HTR-8/SVneo (cell line): ENCODE measurements at places on chromosomes 2 and 18.

DNA sequence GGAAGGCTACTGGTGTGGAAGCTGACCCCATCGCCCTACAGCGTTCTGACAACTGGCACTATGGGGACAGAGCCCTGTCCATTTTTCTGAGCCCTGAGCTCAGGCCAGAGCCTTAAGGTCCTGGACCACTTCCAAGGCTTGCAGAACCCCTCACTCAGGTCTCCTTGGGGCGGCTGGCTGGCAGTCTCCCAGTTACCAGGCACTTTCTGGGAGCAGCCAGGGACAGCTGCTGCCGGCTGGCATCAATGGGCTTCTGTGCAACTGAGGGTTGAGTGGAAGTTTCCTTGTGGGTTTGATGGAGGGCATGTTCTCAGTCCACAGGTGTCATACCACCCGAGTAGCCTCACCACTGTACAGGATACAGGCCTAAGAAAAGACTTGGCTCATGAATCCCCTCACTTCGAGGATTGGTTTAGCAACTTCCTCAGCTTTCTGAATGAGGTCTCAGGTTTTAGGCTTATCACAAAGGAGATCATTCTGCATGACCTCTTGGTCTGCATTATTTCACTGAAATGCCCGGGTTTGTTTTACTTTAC lies 27.4 kb upstream of the WIPF1 start:
- no peak for DNase-seq

DNA sequence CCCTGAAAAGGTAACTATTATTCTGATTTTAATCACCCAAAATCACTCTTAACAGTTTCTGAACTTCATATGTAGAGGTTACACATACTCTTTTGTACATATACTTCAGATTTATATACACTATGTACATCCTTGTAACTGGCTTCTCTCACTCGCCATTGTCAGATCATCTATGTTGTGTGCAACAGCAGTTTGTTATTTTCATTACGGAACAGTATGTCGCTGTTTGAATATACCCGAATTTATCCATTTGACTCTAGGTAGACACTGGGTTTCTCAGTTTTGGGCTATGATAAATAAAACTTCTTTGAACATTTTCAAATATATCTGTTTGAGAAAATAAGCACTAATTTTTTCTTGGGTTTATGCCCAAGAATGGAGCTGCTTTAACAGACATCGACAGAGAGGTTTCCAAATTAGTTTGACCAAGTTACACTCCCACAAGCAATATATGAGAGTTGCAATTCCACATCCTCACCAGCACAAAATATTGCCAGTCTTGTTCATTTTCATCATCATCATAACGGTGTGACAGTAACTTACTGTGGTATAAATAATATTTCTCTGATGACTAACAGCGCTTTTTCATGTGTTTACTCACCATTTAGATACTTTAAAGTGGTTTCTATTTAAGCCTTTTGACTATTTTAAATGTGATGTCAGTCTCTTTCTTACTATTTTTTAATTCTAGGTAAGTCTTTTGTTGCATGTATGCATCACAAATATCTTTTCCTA lies 80.9 kb downstream of the SMC6 start:
- peak; percentile 22 for DNase-seq

DNA sequence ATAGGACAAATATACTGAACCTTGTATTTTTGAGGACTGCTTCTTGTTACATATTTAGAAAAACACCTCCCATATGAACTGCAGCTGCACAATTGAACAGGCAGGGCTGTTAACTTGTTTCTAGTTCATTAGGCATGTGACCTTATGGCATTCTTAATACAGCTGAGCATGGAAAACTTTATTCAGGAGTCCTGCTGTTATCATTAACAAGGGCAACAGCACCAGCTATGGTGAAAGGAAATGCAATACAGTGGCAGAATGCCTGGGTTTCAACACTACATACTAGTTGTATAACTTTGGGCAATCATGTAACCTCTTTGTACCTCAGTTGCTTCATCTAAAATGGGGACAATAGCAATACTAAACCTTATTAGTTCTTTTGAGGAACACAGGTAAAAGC lies 71.8 kb downstream of the GDF7 start:
- no peak for DNase-seq

- peak; percentile 69 for DNase-seq
These were observed 1.6 kb downstream of the EHD3 start for GRCh38 chr2:31235504-31235902.

- peak; percentile 27 for DNase-seq
These were observed 222.4 kb upstream of the OSR1 start for GRCh38 chr2:19580830-19581229.

GRCh38 chr2:227194219-227194618 lies 29.8 kb downstream of the COL4A3 start:
- DNase-seq: no peak

- DNase-seq: no peak
These were observed 89.8 kb upstream of the ITGA4 start for GRCh38 chr2:181367411-181367810.

DNA sequence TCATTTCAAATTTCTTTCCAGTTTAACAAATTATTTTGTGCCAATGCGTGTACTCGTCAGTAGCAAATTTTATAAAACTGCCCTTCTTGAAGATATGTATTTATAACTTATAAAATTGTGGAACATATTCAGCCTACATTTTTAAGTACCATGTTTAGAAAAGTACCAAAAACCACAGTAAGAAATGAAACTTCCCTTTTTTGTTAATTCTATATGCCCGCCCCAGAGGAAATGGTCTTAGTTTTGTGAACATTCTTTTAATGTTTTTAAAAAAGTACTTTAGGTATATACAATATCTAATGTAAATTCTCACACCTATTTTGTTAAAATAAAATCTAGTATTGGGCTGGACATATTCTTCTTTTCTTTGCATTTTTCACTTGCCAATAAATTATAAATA lies 1.2 kb downstream of the UGT1A9 start:
- DNase-seq: no peak

DNA sequence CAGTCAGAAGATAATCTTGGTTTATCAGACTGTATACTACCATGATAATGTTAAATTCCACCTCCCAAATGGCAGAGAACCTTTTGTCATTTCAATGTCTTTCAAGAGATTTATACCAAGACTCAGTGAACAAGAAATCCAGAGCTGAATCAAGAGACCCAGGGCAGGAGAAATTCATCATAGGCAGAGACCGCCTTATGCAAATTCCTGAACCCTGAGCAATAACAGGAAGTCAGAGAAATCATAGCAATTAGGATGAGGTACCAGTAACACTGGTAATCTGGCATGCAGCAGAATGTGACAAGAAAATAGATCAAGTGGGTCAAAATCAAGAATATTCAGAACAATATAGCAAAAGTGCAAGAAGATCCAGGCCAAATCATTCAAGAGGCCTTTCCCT lies 412.4 kb upstream of the LRATD1 start:
- no peak for DNase-seq

GRCh38 chr2:30480703-30481322 lies 33.8 kb downstream of the LCLAT1 start:
- DNase-seq: no peak

DNA sequence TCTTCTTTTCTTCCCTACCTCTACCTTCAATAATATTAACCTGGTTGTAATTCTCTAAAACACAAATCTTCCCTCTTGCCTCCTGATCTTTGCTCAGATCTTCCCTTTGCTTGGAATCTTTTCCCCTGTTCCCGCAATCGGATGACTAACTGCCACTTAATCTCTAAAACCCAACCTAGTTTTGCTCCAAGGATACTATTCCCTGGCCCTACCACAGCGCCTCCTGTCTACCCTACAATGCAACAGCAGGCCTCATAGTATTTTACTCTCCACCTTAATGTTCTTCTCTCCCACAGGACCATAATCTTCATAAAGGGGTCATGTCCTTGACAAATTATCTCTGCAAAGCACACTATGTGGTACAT lies 246.8 kb upstream of the TNP1 start:
- DNase-seq: no peak

DNA sequence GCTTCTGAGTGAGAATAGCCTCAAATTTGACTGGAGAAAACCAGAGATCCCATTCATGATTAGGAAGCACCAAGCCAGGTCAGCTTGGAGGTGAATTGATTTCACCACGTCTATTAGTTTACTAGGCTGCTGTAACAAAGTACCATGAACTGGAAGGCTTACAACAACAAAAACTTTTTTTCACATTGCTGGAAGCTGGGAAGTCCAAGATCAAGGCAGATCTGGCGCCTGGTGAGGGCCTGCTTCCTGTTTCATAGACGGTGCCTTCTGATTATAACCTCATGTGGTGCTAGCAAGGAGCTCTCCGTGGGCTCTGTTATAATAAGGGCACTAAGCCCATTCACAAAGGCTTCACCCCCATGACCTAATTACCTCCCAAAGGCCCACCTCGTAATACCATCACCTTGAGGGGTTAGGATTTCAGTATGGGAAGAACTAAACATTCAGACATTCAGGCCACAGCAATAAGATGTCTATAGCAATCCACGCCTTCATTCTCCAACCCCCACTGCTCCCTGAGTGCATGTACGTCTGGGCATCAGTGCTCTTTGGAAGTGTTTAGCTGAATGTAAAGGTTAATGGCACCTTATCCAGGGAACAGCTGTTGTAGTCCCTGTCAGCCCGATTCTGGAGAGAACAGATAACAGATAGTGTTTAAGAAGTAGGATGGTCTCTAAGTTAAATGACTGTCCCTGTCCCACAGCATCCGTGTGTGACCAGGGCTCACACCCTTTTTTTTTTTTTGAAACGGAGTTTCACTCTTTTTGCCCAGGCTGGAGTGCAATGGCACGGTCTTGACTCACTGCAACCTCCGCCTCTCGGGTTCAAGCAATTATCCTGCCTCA lies 89.2 kb downstream of the SOCS6 start:
- DNase-seq: no peak

GRCh38 chr2:13654416-13654815 lies 937.7 kb downstream of the TRIB2 start:
- DNase-seq: no peak

DNA sequence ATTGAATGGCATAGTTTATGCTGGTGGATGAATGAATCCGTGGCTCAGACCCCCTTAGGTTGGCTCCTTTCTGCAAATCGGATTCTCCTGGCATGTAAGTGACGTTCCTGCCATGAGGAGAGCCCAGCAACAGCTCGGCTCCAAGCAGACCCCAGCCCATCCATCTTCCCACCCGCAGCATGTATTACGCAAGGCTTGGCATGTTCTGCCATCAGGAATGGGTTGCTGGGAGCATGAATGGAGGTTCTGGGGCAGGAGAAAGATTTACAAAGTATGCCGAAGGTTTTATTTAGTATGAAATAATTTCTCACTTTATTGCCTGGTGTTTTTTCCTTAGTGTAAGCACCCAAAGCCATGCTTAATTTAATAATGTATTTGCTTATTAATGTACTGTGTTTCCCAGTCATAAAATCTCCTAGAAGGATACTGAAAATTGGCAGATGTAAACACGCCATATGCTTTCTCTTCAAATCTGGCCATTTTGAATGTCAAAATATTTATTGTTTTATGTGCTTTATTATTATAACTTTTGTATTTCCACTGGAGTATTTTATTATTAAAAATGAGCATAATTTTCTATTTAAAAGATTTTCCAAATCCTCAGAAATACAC lies 128.5 kb downstream of the ACKR3 start:
- no peak for DNase-seq

DNA sequence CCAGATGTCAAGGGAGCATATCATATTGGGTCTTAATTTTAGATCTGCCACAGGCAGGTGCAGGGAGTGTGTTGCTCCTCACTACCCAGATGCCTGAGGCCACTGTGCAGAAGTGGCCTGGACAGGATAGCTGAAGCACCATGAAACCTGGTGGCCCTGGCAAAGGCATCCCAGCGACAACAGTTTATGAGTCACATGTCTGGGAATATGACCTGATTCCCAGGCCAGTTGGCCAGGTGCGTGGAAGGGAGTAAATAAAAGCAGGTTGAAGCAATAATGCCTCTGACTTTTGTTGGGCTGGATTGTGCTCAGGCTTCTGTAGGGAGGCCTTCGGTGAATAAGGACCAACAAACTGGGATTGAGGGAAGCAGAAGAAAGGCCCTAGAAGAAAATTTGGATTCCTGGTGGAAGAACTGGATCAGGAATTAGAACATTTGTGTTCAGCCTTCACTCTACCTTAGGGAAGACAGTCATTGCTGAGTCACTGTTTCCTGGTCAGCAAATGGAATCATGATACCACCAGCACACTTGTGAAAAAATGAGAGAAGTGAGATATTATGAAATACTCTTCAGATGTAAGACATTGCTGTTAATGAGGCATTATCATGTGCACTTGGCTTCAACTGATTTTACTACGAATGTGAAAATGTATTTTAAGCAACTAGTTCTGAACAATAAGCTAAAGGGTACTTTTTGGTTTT lies 78.4 kb upstream of the ZNF516 start:
- no peak for DNase-seq

- peak; percentile 12 for DNase-seq
These were observed 408.1 kb downstream of the THSD7B start for GRCh38 chr2:137173463-137173862.

DNA sequence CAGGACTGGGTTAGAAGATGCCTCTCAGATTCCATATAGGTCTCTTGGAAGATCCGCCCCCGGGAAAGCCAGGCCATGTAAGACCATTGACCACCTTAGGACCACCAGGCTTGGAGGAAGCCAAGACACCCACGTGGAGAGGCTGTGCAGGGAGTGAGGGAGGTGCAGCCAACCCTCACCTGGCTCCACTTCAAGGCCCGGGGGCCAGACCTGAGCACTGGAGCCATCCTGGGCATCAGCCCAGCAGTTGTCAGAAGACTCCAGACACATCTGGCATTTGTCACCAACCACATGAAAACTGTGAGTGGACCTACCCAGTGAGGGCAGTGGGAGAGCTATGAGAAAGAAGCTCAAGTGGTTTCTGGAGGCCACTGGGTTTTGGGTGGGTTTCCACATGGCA lies 214.4 kb downstream of the MYT1L start:
- DNase-seq: no peak

DNA sequence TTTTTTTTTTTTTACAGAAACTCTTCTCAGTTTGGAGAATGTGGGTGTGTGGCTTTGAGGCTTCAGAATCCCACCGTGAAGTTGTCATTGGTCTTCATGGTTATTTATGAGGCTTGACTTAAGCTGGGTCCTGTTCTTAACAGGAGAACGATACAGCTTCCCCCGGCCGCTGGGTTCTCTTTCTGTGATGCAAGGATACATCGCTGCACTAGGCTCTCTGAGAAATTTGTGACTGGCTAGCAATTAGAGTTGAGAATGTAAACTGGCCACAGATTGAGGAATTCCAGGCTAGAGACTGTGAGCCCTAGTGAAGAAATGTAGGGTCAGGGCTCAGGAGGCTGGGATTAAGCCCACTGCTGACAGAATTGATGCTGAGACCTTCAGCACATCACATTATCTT lies 29.8 kb downstream of the MGAT5 start:
- DNase-seq: no peak

GRCh38 chr2:232264081-232264480 lies 114.5 kb upstream of the ALPP start:
- DNase-seq: no peak

DNA sequence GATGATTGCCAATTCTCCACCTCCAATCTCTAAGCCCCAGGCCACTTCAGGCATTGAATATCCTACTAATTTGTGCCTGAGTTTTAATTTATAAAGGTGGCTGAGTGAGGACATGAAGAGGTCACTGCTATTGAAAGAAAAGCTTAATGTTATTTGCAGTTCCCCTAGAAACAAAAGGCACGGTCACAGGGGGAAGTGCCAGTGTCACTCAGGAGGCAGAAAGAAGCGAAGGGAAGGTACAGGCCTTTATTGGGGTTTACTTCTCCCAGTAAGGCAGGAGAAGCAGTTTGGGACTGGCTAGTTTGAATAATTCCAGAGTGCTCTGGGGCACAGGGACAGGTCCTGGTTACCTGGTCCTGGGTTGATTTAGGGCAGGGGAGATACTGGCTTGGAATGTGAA lies 1.7 kb upstream of the ABHD1 start:
- DNase-seq: no peak

GRCh38 chr2:130882111-130882690 lies 45.5 kb downstream of the ARHGEF4 start:
- no peak for DNase-seq
